A549 treated with CORT108297 at 1 μM for 4 hours (cell line): ENCODE measurements at places on chromosomes 6 and 20. TPM values are rescaled to one million over a fixed set of nuclear protein-coding genes. Genes with fewer than 3 reads are reported as not detected.

Gene CD24
- total RNA-seq: 220 to 266 TPM (median 252 TPM) in 5 replicates

Gene GRM1
- 0.02 to 0.06 TPM (median 0.03 TPM) in 3 of 5 replicates, not detected in the others for total RNA-seq

Gene RFX6
- total RNA-seq: 0.03 TPM in 1 of 5 replicates, not detected in the others

Gene GPX5
- total RNA-seq: not detected in 5 replicates

Gene FYN
- 3.8 to 7.4 TPM (median 5.6 TPM) in 5 replicates for total RNA-seq

Gene MROH8
- 0.68 to 1.3 TPM (median 0.93 TPM) in 5 replicates for total RNA-seq

Gene B3GAT2
- total RNA-seq: 0.02 to 0.03 TPM (median 0.02 TPM) in 5 replicates

Gene VPS16
- total RNA-seq: 23.5 to 36.6 TPM (median 32.9 TPM) in 5 replicates

Gene FOXC1
- total RNA-seq: 6.2 to 9.5 TPM (median 8.1 TPM) in 5 replicates

Gene EPHA7
- total RNA-seq: 0.09 to 0.11 TPM (median 0.09 TPM) in 5 replicates

Gene AMD1
- total RNA-seq: 131 to 158 TPM (median 147 TPM) in 5 replicates

Gene IMPG1
- not detected in 5 replicates for total RNA-seq

Gene EDN3
- total RNA-seq: 0.52 to 0.96 TPM (median 0.72 TPM) in 5 replicates

Gene GMDS
- total RNA-seq: 7.6 to 9.4 TPM (median 8.8 TPM) in 5 replicates

Gene BNIP5
- total RNA-seq: not detected in 5 replicates

Gene RAET1E
- total RNA-seq: 2.2 to 3.7 TPM (median 2.6 TPM) in 5 replicates

Gene TSHZ2
- not detected in 5 replicates for total RNA-seq

Gene RREB1
- 7.2 to 10.7 TPM (median 8.0 TPM) in 5 replicates for total RNA-seq

Gene RHAG
- 0.06 to 0.10 TPM (median 0.07 TPM) in 3 of 5 replicates, not detected in the others for total RNA-seq

Gene TTI1
- 21.1 to 22.4 TPM (median 21.9 TPM) in 5 replicates for total RNA-seq

Gene MOG
- not detected in 5 replicates for total RNA-seq

Gene TGM3
- total RNA-seq: 0.03 TPM in 3 of 5 replicates, not detected in the others

Gene WFDC10B
- not detected in 5 replicates for total RNA-seq

Gene PSMB9
- total RNA-seq: 15.7 to 25.5 TPM (median 18.9 TPM) in 5 replicates

Gene SLPI
- 8.0 to 15.4 TPM (median 10.5 TPM) in 5 replicates for total RNA-seq

Gene SAYSD1
- 6.0 to 6.8 TPM (median 6.1 TPM) in 5 replicates for total RNA-seq

Gene SCRT2
- total RNA-seq: not detected in 5 replicates

Gene MRPS10
- 34.7 to 42.0 TPM (median 37.4 TPM) in 5 replicates for total RNA-seq

Gene TENT5A
- 0.77 to 1.4 TPM (median 1.1 TPM) in 5 replicates for total RNA-seq

Gene VWA7
- total RNA-seq: 1.5 to 2.0 TPM (median 1.8 TPM) in 5 replicates
